ENCODE measurements at places on chromosomes 5 and 9. TPM values are rescaled to one million over a fixed set of nuclear protein-coding genes. Genes with fewer than 3 reads are reported as not detected.

DNA sequence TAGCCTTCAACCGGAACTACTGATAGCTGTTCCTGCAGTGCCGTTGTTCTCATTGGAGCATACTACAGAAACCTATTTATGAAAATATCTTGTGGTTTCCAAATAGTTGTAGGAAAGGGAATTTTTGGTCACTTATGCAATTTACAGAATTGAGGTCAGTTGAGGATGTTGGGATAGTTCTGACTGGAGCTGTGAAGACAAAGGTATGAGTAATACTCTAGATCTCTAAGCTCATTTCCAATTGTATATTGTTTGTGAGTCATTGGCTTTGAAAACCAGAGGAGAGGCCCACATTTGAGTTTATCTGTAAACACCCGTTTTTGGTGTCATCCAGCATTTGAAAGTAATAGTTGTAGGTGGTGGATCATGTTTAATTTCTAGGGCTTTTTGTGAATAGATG, 561.3 kb upstream of the WWC1 start:
- H3K36me3 ChIP-seq = no peaks in the 10 kb centered on the region
- no peaks in the 10 kb centered on the region for H3K4me1 ChIP-seq
- no peak overlapping the region for H3K4me3 ChIP-seq
- no peaks in the 10 kb centered on the region for H3K27me3 ChIP-seq
- no peak for DNase-seq

- H3K27ac ChIP-seq = peak overlapping the region; percentile 16
- H3K4me3 ChIP-seq = no peak overlapping the region
- H3K36me3 ChIP-seq = peaks cover 24% of the 10 kb centered on the region
- DNase-seq = no peak
- H3K4me1 ChIP-seq = peaks cover 28% of the 10 kb centered on the region
Observed at GRCh38 chr9:110157823-110158664, 49.9 kb downstream of the C9orf152 start.

DNA sequence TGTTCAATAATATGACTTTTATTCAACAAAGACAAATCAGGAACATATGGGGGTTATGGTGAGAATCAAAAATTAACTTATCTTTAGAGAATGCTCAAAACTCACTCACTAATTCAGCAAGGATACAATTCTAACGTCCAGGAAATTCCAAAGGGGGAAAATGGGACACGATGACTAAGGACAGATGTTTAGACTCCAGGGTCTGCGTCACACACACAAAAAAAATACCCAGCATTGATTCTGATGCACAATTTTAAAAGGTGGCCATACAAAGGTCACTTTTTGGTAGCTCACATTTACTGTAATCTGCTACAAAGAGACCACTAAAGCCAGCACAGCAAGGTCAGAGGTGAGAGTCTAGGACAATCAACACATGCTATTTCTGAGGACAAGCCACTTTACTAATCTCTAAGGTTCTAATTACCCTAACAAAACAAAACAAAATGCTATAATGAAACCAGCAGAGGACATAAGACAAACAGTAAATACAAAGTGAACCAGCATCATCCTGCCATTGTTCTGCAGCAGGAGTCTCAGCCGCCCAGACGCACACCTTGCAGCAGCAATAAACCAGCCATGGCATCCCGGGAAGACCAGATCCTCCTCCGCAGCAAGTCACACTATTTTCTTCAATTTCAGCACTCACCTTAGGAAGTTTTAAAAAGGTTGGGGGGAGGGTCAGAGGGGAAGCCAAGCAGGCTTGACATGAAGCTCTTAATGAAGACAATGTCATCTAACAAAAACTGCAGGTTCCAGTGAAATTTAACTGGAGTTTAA, 57.8 kb downstream of the TTC39B start:
- H3K4me3 ChIP-seq = no peak overlapping the region
- no peaks in the 10 kb centered on the region for H3K36me3 ChIP-seq
- H3K4me1 ChIP-seq = peaks cover 21% of the 10 kb centered on the region
- H3K27ac ChIP-seq = peak overlapping the region; percentile 1
- no peak for DNase-seq

Gene SLC31A1
- total RNA-seq = 8.3 TPM

Gene NR2F1
- 40.2 TPM for total RNA-seq

DNA sequence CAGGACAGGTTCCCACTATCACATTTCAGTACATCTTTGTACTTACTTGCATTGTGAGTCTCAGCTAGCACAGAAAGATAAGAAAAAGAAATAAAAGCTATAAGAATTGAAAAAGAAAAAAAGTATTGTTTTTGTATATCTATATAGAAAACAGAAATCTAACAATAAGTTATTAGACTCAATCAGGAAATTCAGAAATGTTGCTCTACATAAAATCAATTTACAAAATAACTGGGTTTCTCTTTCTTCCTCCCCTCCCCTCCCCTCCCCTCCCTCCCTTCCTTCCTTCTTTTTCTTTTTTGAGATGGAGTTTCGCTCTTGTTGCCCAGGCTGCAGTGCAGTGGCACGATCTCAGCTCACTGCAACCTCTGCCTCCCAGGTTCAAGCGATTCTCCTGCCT, 7.2 kb upstream of the CACNA1B start:
- no peaks in the 10 kb centered on the region for H3K4me1 ChIP-seq
- H3K27ac ChIP-seq = no peak overlapping the region
- no peak for DNase-seq
- H3K36me3 ChIP-seq = no peaks in the 10 kb centered on the region
- H3K4me3 ChIP-seq = no peak overlapping the region

Gene RAD17
- total RNA-seq = 22.0 TPM

Gene C5orf58
- total RNA-seq = not detected

GRCh38 chr5:32810804-32811203, 99.7 kb downstream of the NPR3 start:
- H3K27me3 ChIP-seq = no peaks in the 10 kb centered on the region
- H3K36me3 ChIP-seq = no peaks in the 10 kb centered on the region
- no peak overlapping the region for H3K4me3 ChIP-seq

- DNase-seq = no peak
- no peak overlapping the region for H3K4me3 ChIP-seq
- no peak overlapping the region for H3K27ac ChIP-seq
- H3K4me1 ChIP-seq = peaks cover 75% of the 10 kb centered on the region
- no peaks in the 10 kb centered on the region for H3K36me3 ChIP-seq
Observed at GRCh38 chr9:91915524-91916263, 34.3 kb downstream of the ROR2 start.

- H3K4me1 ChIP-seq = no peaks in the 10 kb centered on the region
- no peak overlapping the region for H3K4me3 ChIP-seq
- no peak for DNase-seq
- H3K27me3 ChIP-seq = no peaks in the 10 kb centered on the region
- H3K27ac ChIP-seq = no peak overlapping the region
Observed at GRCh38 chr5:97297704-97298091, 114.7 kb upstream of the RIOK2 start.

DNA sequence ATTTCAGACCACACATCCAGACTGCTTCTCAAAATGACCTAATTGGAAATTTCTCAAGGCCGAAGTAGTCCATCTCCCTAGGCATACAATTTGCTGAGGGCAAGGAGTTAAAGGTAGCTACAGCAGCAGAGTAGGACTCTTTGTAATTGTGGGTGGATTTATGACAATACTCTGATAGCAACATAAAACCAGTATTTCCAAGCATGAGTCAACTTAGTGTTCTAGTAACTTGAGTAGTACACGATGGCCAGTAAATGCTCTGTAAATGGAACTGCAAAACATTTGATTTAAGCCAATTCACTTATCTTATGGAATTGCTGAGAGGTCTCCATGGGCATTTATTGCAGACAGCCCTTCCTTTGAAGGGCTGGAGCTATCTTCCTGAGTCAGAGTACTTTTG, 352.2 kb downstream of the PLK2 start:
- no peaks in the 10 kb centered on the region for H3K27me3 ChIP-seq
- DNase-seq = no peak
- no peak overlapping the region for H3K27ac ChIP-seq
- H3K4me1 ChIP-seq = no peaks in the 10 kb centered on the region
- no peak overlapping the region for H3K4me3 ChIP-seq

- H3K27me3 ChIP-seq = no peaks in the 10 kb centered on the region
- H3K4me1 ChIP-seq = peaks cover 20% of the 10 kb centered on the region
- no peak overlapping the region for H3K4me3 ChIP-seq
- no peak for DNase-seq
Observed at GRCh38 chr9:105333811-105334210, 89.4 kb downstream of the SLC44A1 start.

Gene ARHGAP26
- total RNA-seq = 22.3 TPM

Gene WDR38
- not detected for total RNA-seq

GRCh38 chr5:888638-889035, 4.0 kb downstream of the BRD9 start:
- DNase-seq = no peak
- H3K4me1 ChIP-seq = peaks cover 25% of the 10 kb centered on the region
- no peak overlapping the region for H3K27ac ChIP-seq
- H3K27me3 ChIP-seq = no peaks in the 10 kb centered on the region
- peaks cover 66% of the 10 kb centered on the region for H3K36me3 ChIP-seq

- no peaks in the 10 kb centered on the region for H3K36me3 ChIP-seq
- H3K4me3 ChIP-seq = no peak overlapping the region
- DNase-seq = no peak
- H3K27me3 ChIP-seq = no peaks in the 10 kb centered on the region
Observed at GRCh38 chr9:106718936-106719335, 144.0 kb upstream of the ZNF462 start.

DNA sequence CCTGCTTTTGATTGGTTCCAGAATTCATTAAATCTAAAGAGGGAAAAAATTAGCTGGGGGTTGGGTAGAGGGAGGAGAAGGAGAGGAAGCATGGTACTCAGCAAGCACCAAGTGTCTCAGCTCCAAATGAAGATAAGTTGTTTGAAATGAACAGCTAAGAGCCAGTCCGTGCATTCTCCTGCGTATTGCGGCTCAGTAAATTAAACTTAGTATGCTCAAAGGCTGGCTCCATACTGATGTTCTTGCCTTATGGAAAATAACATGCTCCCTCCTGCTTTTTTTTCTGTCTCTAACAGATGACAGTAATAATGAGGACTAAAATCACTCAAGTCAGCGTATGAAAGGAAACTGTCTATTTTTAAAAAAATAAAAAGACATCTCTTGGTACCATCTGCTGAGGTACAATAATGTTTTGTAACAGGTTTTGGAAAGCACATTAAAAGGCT, 161.0 kb downstream of the SPATA31D1 start:
- no peak overlapping the region for H3K4me3 ChIP-seq
- H3K4me1 ChIP-seq = peaks cover 6% of the 10 kb centered on the region
- no peaks in the 10 kb centered on the region for H3K27me3 ChIP-seq
- no peak overlapping the region for H3K27ac ChIP-seq

- H3K4me1 ChIP-seq = peaks cover 30% of the 10 kb centered on the region
- DNase-seq = peak; percentile 77
- no peaks in the 10 kb centered on the region for H3K27me3 ChIP-seq
Observed at GRCh38 chr9:122396614-122397148, 25.9 kb downstream of the PTGS1 start.

DNA sequence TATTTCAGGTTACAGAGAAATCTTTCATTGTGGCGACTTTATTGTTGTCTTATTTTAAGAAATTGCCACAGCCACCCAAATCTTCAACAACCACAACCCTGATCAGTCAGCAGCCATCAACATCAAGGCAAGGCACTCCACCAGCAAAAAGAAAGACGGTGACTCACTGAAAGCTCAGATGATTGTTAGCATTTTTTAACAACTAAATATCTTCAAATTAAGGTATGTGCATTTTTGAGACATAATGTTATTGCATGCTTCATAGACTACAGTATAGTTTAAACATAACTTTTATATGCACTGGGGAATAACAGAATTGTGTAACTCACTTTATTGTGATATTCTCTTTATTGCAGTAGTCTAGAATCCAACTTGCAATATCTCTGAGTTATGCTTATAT, 263.4 kb downstream of the TMEM232 start:
- H3K4me1 ChIP-seq = no peaks in the 10 kb centered on the region
- no peaks in the 10 kb centered on the region for H3K27me3 ChIP-seq
- no peak overlapping the region for H3K4me3 ChIP-seq
- no peak for DNase-seq
- H3K27ac ChIP-seq = no peak overlapping the region

Gene SV2C
- 0.42 TPM for total RNA-seq

Gene IFNA13
- not detected for total RNA-seq

GRCh38 chr5:121273833-121274433, 577.7 kb upstream of the FTMT start:
- no peaks in the 10 kb centered on the region for H3K36me3 ChIP-seq
- H3K27ac ChIP-seq = no peak overlapping the region
- DNase-seq = no peak
- no peak overlapping the region for H3K4me3 ChIP-seq

GRCh38 chr5:122091936-122092600, 14.0 kb upstream of the LOX start:
- no peak overlapping the region for H3K27ac ChIP-seq
- H3K4me1 ChIP-seq = no peaks in the 10 kb centered on the region
- H3K27me3 ChIP-seq = no peaks in the 10 kb centered on the region
- H3K4me3 ChIP-seq = no peak overlapping the region
- no peaks in the 10 kb centered on the region for H3K36me3 ChIP-seq
- no peak for DNase-seq

Gene RICTOR
- 28.3 TPM for total RNA-seq

- H3K27me3 ChIP-seq = no peaks in the 10 kb centered on the region
- no peak overlapping the region for H3K27ac ChIP-seq
- H3K36me3 ChIP-seq = no peaks in the 10 kb centered on the region
- peak; percentile 68 for DNase-seq
Observed at GRCh38 chr9:61665330-61665751, 475.5 kb downstream of the SPATA31A7 start.

Gene CSF2
- total RNA-seq = not detected

GRCh38 chr5:143046314-143046713, 276.1 kb downstream of the ARHGAP26 start:
- peaks cover 23% of the 10 kb centered on the region for H3K4me1 ChIP-seq
- DNase-seq = no peak
- H3K36me3 ChIP-seq = peaks cover 15% of the 10 kb centered on the region
- no peaks in the 10 kb centered on the region for H3K27me3 ChIP-seq
- H3K4me3 ChIP-seq = no peak overlapping the region

Gene ZDHHC11B
- 2.2 TPM for total RNA-seq

GRCh38 chr5:11892832-11893231, 11.4 kb downstream of the CTNND2 start:
- H3K27me3 ChIP-seq = no peaks in the 10 kb centered on the region
- H3K4me3 ChIP-seq = no peak overlapping the region
- no peaks in the 10 kb centered on the region for H3K4me1 ChIP-seq
- no peaks in the 10 kb centered on the region for H3K36me3 ChIP-seq

GRCh38 chr9:127452691-127453090, 1.4 kb downstream of the LRSAM1 start:
- H3K4me3 ChIP-seq = peak overlapping the region; percentile 96
- no peaks in the 10 kb centered on the region for H3K27me3 ChIP-seq
- peaks cover 42% of the 10 kb centered on the region for H3K4me1 ChIP-seq
- peak overlapping the region; percentile 96 for H3K27ac ChIP-seq
- no peak for DNase-seq

Gene TEK
- total RNA-seq = 17.4 TPM

Gene STARD4
- total RNA-seq = 7.7 TPM

GRCh38 chr9:86766912-86767311, 180.4 kb downstream of the GAS1 start:
- no peaks in the 10 kb centered on the region for H3K4me1 ChIP-seq
- peak; percentile 70 for DNase-seq
- H3K27ac ChIP-seq = no peak overlapping the region

GRCh38 chr9:92147030-92147851, 32.0 kb upstream of the SPTLC1 start:
- H3K27ac ChIP-seq = peak overlapping the region; percentile 75
- no peaks in the 10 kb centered on the region for H3K27me3 ChIP-seq
- DNase-seq = no peak
- peak overlapping the region; percentile 6 for H3K4me3 ChIP-seq
- H3K36me3 ChIP-seq = no peaks in the 10 kb centered on the region
- H3K4me1 ChIP-seq = peaks cover 16% of the 10 kb centered on the region

GRCh38 chr9:38417003-38417945, 7.0 kb downstream of the IGFBPL1 start:
- no peaks in the 10 kb centered on the region for H3K36me3 ChIP-seq
- no peak overlapping the region for H3K27ac ChIP-seq
- H3K27me3 ChIP-seq = no peaks in the 10 kb centered on the region
- DNase-seq = no peak

All from esophagus muscularis mucosa (tissue), 4 donors.